Activated CD4-positive, alpha-beta memory T cell treated with anti-CD3 and anti-CD28 coated beads, Interleukin-2, amount 10 ng/mL, durations not matched to agents 7 days and 5 days (primary cell): ENCODE measurements at places on chromosomes 4 and X.

- H3K4me1 ChIP-seq: peaks cover 20% of the 10 kb centered on the region
- no peak for DNase-seq
- peak overlapping the region; percentile 89 for H3K4me3 ChIP-seq
- H3K27me3 ChIP-seq: no peaks in the 10 kb centered on the region
Measured at GRCh38 chrX:68498044-68498507, 775 bp upstream of the YIPF6 start.

DNA sequence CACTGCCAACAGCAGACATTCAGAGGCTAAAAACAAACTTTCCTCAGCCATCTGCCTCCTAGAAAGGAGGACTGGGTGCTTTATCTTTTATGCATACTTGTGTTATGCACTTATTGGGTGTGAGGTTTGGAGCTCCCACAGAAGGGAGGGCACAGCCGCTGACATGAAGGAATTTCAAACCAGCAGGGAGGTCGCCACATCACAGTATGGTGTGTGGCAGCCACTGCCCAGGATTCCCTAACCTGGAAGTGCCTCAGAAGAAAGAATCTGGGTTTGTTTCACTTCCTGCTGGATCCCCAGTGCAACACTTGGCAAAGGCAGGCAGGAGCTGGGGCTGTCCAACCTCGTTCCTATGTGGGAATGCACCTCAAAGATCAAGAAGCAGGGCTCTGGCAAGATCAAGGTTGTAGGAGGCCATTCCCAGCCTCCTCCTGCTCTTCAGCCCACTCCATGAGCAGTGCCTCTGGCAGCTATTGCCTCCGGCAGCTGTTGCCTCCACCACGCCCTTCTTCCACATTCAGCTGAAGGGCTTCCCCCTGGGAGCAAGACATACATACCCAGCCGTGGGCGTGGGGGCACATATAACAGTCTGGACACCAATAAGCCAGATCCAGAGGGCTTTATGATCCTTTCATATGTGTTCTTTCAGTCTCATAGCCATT, 109.0 kb upstream of the MAMLD1 start:
- no peak for DNase-seq
- H3K4me3 ChIP-seq: no peak overlapping the region
- H3K4me1 ChIP-seq: peaks cover 11% of the 10 kb centered on the region
- no peak overlapping the region for H3K27ac ChIP-seq
- no peaks in the 10 kb centered on the region for H3K27me3 ChIP-seq

DNA sequence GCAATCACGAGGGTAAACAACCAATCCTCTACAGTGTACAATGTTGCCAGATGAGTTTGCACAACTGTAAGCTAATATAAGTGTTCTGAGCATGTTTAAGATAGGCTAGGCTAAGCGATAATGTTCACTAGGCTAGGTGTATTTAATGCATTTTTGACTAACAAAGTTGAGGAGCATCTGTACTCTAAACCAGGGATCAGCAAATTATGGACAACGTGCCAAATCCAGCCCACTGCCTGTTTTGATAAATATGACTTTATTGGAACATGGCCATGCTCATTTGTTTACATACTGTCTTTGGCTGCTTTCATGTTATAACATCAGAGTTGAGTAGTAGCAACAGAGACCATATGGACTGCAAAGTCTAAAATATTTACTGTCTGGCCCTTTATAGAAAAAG, 46.3 kb upstream of the ARHGEF6 start:
- H3K36me3 ChIP-seq: peaks cover 7% of the 10 kb centered on the region
- H3K27ac ChIP-seq: no peak overlapping the region
- H3K27me3 ChIP-seq: no peaks in the 10 kb centered on the region

DNA sequence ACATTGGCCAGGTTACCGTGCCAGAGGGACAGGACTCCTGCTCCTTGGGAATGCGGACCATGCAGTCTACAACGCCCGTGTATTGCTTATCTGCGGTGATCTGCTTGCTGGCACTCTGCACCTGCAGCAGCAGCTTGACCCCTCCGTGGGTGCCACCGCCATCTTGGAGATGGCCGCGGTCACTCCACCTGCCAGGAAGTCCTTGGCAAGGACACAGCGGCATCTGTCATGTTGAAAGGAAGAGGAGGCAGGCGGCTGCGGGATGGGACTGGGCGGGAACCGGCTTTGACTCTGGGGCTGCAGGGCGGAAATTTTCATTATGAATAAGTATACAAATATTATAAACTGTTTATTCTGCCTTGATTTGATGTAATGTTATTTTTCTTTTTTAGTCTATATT, 63.4 kb downstream of the F11 start:
- H3K27ac ChIP-seq: no peak overlapping the region
- H3K4me1 ChIP-seq: no peaks in the 10 kb centered on the region
- no peaks in the 10 kb centered on the region for H3K36me3 ChIP-seq
- no peaks in the 10 kb centered on the region for H3K27me3 ChIP-seq

DNA sequence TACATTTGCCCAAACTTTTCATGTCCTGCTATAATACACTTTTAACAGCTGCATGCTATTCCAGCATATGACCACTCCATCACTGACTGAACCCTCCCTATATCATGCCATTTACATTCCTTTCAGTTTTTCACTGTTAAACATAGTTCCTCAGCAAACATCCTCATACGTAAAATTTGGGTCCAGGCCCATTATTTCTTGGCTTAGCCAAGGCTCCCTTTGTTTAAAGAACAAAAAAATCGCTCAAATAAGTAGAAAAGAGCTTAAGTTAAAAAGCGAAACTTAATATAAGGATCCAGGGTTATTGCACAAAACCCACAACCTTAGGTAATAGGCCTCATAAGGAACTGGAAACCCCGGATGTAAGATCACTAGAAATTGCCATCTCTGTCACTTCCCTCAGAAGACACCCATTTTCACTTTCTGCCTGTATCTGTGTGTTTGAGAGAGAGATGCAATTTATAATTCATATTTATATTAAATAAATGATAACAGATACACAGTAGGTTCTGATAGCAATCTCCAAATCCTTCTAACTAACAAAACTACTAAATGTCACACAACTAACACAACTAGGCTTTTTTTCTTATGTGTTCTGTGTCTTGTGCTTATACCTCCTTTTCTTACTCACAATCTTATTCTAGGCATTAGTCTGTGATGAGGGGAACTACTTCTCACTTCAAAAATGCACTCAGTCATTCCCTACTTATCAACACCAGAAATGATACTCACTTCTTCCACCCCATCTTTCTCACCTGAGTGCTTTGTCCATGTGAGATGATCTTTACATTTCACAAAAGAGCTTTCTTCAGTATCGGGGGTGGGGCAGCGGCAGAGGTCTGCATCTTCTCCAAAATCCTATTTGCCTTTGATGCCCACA, 59.9 kb upstream of the FAM241A start:
- no peak overlapping the region for H3K4me3 ChIP-seq
- peaks cover 8% of the 10 kb centered on the region for H3K4me1 ChIP-seq
- no peak for DNase-seq
- H3K27me3 ChIP-seq: peaks cover 5% of the 10 kb centered on the region

- H3K27me3 ChIP-seq: no peaks in the 10 kb centered on the region
- DNase-seq: no peak
- peaks cover 74% of the 10 kb centered on the region for H3K4me1 ChIP-seq
- H3K27ac ChIP-seq: peak overlapping the region; percentile 92
- no peak overlapping the region for H3K4me3 ChIP-seq
Measured at GRCh38 chr4:80074651-80075050, 1.6 kb upstream of the ANTXR2 start.
